ENCODE measurements at places on chromosomes 13 and 19.
A peak's percentile ranks its signal among the peaks of the same experiment; 100 is the strongest.

- DNase-seq: peak; percentile 94
These were observed at the start of gene PVR for GRCh38 chr19:44643605-44644401. Gene PVR, plus strand, starts transcription at chr19:44643910. Its CDS starts 187 bp downstream, at chr19:44644097.

DNA sequence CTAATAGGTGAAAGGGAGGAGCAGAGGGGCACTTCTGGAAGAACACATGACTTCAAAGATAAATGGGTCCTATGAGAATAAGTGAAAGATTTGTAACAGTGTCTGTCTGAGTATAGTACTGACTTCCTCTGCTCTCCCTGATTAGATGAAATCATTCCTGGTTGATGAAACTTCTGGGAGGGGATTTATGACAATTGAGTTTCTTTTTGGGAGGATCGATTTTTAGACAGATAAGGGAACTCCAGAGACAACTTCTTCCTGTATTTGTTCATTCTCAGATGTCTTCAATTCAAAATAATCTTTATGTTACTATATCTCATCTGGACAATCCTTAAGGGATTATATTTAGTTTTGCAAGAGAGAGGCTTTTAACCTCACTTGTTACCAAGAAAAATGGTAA, 20.0 kb downstream of the SETDB2 start:
- DNase-seq: no peak

- no peak for DNase-seq
These were observed 799 bp downstream of the NR1H2 start for GRCh38 chr19:50377051-50377461.

GRCh38 chr13:21518617-21519144, 59.6 kb upstream of the ZDHHC20 start:
- no peak for DNase-seq

DNA sequence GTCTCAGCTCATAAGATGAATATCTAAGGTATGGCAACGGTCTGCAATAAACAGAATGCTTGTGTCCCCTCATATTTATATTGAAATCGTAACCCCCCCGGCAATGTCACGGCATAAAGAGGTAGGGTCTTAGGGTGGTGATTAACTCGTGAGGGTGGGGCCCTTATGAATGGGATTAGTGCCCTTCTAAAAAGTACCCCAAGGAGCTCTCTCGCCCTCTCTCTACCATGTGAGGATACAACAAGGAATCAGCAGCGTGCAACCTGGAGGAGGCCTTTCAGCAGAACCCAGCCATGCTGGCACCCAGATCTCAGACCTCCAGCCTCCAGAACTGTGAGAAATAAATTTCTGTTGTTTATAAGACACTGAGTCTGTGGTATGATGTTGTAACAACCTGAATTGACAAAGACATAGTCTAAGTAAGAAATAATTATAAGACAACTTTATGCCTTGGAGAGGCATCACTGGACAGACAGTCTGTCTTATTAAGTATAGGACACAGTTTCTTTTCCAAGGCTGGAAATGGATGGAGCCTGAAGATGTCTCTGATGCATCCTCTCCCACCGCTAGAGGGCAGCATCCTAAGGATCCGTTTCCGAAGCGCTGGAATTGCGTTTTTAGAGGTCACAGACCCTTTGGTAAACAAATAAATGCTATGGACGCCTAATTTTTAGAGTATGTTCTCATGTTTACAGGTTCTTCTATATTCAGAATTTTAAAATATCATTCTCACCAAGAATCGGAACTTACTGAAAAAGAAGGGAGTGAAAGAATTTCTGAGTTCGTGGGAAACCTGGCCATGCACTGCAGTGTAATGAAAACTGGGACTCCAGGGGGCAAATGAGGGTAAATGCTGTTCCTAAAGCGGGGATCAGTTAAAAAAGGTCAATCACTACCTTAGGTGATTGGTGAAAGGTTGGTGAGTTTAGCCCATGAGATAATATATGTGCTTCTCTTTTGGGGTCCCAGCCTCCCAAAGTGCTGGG, 13.3 kb upstream of the LEUTX start:
- DNase-seq: peak; percentile 40

DNA sequence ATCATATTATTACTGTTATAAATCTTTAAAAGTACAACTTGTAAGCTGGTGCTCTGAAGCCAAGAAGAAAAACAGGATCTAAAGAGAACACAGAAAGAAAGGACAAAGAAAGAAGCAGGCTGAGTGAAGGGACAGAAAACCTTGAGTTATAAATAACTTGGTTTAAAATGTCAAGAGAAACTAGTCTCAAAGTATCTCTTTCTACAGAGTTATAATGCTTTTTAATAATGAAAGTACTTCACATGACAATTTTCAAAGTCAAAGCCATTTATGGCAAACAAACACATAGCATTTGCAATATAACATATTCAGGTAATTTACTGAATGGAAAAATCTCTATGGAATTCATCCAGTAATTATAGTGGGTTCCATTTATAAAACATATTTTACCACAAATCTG, 33.4 kb downstream of the CAB39L start:
- DNase-seq: no peak

DNA sequence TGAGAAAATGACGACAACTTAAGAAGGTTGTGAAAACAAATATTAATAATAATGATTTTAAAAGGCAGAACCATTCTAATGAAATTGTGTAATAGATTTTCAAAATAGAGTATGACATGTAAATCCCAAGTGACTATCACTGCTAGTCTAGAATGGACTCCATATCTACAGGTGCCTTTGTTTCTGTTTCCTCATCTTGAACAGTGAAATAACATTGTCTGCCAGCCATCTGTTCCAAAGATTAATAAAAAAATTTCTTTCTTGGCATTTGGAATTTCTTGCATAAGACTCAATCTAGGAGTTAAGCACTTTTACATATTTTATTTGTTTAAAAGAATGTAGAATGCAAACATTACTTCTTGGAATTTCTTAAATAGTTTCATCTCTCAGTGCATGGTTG, 520.1 kb upstream of the ARGLU1 start:
- DNase-seq: no peak

DNA sequence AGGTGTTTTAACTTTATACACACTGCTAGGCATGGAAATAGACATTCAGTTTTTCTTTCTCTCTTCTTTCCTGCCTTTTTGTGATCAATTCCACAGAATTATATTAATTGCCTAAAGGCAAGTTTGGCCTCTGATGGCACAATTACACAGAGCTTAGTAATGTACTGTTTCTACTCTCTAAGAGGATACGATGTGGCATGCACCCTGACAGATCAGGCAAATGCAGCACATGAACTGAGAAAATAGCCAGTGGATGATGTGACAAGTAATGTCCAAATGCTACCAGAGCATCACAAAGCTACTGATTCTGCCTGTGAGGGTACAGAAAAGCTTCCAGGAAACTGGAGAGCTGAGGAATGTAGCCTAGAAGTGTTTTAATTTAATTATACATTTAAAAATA, 233.8 kb upstream of the PRR20A start:
- DNase-seq: no peak

GRCh38 chr19:55688422-55689218, 13.6 kb downstream of the EPN1 start:
- DNase-seq: peak; percentile 30

DNA sequence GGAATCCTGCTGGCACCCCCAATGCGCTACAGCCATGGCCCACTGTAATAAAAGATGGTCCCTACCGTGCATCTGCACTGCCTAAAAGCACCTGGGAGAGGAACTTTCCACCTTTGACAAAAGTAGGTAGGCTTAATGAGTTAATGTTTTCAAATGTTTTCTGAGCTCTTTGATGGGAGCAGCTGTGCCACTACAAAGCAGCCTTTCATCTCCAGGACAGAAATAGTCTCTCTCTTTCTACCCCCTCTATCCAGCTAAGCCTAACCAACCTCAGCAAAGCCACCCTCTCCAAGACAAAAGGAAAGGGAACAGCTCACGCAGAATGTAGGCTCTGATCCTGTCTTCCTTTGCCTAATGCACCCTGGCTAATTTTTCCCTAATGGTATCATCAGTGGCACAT, 560.2 kb downstream of the UQCRFS1 start:
- DNase-seq: no peak

- peak; percentile 17 for DNase-seq
These were observed 175.2 kb downstream of the PAN3 start for GRCh38 chr13:28313579-28313978.

- no peak for DNase-seq
These were observed 7.3 kb downstream of the SIX5 start for GRCh38 chr19:45761714-45762113.

DNA sequence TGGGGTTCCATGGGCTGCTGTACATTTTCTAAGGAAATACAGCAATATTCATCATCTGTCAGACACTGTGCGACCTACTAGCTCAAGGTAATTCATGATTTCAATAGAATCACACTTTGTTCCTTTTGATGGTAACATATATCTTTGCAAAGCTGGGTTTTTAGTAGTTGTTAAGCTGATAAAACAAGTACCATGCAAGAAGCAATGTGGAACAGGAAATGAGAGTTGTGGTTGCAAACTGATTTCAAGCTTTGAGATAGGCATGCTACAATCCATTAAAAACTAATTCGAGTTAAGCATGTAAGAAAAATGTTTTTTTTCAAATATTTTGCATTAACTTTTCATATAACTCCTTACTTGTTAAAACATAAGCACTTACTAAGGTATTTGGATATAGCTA, 6.8 kb upstream of the MBNL2 start:
- DNase-seq: no peak

DNA sequence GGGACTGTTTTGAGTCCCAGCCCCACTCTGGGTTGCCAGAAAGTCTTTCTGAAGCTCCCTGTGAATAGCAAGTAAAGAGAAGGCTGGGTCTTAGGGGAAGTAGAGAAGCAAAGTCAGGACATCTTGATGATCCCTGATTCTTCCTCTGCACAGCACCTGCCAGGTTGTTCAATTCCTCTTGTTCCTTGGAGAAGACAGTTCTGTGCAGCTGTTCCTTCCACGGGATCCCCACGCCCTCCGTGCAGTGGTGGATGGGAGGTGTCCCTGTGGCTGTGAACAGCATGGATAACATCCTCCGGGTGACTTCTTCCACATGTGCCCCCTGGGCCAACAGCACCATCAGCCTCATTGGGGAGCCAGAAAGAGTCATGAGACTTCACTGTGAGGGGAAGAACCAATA, 29.1 kb upstream of the IGLON5 start:
- no peak for DNase-seq

DNA sequence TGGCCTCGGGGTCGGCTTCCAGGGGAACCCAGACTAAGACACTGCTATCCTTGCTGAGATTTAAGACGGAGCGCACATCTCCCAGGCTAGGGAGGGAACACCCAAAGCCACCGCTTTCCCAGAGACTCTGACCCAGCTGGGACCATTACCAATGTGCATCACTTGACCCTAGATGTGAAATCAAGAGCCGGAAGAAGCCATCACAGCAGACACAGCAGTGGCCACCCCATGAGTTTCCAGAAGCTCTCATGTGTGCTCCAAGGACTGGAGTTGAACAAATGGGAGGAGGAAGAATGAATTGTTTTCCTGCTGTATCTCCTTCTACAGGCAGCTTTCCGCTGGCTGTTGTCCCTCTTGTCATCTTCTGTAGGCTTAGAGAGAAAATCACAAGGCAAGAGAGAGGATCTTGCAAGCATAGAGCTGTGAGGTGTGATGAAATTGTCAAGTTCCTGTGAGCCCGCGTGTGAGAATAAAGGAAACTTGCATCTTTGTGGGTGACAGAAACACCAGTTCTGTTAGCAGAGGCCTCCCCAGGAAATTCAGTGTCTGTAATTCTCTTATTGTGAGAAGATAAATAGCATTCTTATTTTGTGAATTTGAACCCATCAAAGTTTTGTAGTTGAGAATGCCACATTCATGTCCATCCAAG, 711.8 kb downstream of the UQCRFS1 start:
- DNase-seq: no peak

GRCh38 chr13:31909864-31910551, 121.6 kb upstream of the FRY start:
- DNase-seq: peak; percentile 65

GRCh38 chr13:41802043-41802683, 158.7 kb downstream of the VWA8 start:
- DNase-seq: no peak

DNA sequence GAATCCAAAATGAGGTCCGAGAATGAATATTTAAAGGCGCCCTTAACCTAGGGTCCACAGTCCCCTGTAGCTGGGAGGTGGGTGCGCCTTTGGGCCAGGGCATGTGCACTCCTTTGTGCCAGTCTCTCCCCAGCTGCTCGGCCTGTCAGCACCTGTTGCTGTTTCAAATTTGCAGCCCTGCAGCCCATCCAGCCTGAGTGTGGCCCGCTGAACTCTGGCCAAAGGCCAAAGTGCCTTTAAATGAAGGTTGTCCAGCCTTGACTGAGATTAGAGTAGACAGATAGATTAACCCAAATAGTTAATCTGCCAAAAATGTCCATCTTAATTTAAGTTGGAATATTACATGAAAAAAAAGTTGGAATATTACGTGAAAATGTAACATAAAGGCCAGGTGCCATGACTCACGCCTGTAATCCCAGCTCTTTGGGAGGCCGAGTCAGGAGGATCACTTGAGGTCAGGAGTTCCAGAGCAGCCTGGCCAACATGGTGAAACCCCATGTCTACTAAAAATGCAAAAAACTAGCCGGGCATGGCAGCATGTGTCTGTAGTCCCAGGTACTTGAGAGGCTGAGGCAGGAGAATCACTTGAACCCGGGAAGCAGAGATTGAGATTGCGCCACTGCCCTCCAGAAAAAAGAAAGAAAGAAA, 25.3 kb downstream of the TPT1 start:
- peak; percentile 23 for DNase-seq

GRCh38 chr13:76715621-76716020, 170.6 kb downstream of the KCTD12 start:
- DNase-seq: no peak

DNA sequence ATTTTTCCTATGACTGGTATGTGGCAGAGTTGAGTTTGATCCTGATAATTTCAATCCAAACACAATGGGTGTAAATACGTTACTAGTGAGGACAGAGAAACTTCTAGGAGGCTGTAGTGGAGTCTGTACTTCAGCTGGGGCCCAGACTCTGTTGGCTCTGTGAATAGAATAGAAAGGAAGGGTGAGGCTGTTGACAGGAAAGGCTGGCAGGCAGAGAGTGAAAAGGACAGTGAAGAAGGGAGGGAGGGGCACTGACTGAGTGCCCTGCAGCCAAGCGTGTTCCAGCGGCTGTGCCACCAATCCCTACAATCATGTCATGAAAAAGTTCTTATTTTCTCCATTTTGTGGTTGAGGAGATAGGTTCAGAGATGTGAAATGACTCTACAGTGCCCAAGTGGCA, 80.5 kb downstream of the MBNL2 start:
- no peak for DNase-seq

GRCh38 chr13:33509642-33510229, 224.2 kb upstream of the STARD13 start:
- DNase-seq: peak; percentile 29

DNA sequence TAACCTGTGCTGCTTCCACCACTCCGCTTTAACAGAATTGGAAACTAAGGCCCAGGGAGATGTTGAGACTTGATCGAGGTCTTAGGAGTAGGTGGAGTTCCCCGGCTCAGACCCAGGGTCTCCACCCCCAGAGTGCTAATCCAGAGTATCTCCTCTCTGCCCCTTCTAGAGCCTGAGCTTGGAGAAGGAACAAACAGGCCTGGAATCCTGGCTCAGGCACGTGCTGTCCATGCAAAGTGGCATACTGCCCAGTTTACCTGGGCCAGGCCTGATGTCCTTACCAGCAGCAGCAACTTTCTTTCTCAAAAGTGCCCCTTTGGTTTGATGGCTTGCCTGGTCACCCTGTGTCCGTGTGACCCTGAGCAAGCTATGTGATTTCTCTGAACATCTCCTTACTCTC, 3.7 kb downstream of the SYNGR4 start:
- no peak for DNase-seq

GRCh38 chr19:58560921-58561320, 2.5 kb upstream of the UBE2M start:
- DNase-seq: no peak
